Memory B cell (primary cell): ENCODE measurements at places on chromosomes 16 and 17.

GRCh38 chr16:13864689-13865088 is 55.3 kb upstream of the ERCC4 start:
- peak; percentile 2 for DNase-seq

DNA sequence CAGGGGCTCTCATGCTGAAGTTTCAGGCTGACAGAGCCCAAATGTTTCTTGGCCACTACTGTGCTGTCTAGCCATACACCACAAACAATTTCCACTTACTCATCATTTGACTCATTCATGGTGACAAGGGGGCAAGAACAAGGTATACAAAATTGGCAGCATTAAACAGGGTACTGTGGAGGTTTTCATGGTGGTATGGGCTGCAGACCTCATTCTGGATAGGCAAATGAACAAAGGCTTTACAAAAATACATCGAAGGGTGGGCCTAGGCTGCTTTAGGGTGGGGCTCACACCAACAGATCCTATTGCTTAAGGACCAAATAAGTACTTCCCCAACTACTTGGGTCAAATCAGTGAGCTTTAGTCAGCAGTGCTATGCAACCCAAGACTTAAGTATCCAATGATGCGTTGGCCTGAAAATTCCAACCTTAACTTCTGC is 53.0 kb downstream of the N4BP1 start:
- no peak for DNase-seq

DNA sequence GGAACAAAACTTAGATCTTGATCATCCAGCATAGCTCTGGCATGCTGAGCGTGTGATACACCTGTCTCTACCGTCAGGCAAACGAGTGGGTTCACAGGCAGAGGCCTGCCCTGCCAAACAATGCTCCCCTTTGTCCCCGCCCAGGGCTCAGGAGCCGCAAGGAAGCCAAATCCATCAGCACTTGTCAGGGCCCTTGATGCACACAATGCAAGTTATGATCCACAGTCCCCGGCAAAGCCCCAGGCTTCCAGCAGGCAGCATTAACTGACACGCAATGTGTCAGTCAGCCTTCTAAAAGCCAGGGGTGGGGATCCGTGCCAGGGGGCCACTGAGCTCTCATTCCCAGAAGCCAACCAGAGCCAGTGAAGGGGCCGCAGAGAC is 460.9 kb downstream of the SLC39A11 start:
- DNase-seq: no peak

DNA sequence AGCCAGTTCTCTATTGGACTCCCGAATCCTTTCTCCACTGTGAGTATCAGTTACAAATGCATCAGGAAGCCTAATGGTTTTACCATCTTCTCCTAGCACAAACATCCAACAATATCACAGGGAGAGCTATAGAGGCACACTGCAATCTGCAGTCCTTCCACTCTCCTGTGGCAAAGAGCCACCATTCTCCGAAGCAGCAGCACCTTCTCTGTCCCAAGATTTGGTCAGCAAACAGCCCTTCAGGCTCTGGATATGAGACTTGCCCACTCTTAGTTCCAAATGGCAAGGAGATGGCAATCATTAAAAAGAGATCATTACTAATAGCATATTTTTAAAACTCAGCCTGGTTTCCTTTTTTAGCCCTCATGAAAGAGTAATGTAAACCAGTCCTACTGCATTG is 223.4 kb downstream of the HS3ST3A1 start:
- DNase-seq: no peak

- no peak for DNase-seq
These were observed 39.3 kb downstream of the CIBAR2 start for GRCh38 chr16:85072947-85073346.

GRCh38 chr17:17675925-17676534 is 5.2 kb upstream of the RAI1 start:
- DNase-seq: no peak

DNA sequence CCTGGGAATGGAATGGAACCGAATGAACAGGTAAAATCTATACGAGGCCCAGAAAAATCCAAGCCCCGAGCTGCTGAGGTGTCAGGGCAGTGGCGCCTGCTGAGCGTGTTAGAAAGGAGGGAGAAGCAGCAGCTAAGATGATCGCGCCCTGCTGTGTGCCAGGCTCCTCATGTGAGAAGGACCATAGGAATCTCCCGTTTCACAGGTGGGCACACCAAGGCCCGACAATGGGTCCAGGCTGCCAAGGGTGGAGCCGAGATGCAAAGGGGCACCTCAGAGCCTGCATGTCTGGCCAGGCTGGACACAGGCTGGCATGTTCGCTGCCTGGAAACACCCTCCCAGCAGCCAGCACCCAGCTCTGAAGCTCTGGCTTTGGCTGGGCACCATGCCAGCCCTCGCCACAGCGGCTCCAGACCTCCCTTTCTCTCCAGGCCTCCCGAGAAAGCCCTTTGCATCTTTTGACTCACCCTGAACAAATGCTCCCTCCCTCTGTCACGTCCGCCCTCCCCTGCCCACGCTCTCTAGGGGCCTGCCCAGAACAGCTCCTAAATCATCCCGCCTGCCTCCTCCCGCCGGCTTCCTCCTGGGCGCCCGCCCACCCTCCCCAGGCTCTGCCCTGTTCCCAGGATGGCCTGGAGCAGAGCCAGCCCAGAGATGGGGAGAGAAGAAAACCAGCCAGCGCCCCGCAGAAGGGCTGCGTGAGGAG is 217.8 kb upstream of the GSE1 start:
- no peak for DNase-seq

GRCh38 chr17:12395733-12396354 is 269.8 kb upstream of the MYOCD start:
- no peak for DNase-seq

- no peak for DNase-seq
These were observed 16.3 kb downstream of the HS3ST4 start for GRCh38 chr16:25707982-25708583.

- DNase-seq: no peak
These were observed 66.9 kb upstream of the N4BP1 start for GRCh38 chr16:48676836-48677235.

GRCh38 chr17:47995241-47995935 is 24.5 kb downstream of the CDK5RAP3 start:
- no peak for DNase-seq
